Activated T-helper 2 cell treated with anti-CD3 and anti-CD28 coated beads, Interferon-gamma antibody, Interleukin-2, Interleukin-4, amounts not matched to agents 10 μg/mL and 5 μg/mL and 100 μg/mL, durations not matched to agents 14 hours and 24 hours and 36 hours (primary cell): ENCODE measurements at places on chromosomes 6 and 20. TPM values are rescaled to one million over a fixed set of nuclear protein-coding genes. Genes with fewer than 3 reads are reported as not detected.

DNA sequence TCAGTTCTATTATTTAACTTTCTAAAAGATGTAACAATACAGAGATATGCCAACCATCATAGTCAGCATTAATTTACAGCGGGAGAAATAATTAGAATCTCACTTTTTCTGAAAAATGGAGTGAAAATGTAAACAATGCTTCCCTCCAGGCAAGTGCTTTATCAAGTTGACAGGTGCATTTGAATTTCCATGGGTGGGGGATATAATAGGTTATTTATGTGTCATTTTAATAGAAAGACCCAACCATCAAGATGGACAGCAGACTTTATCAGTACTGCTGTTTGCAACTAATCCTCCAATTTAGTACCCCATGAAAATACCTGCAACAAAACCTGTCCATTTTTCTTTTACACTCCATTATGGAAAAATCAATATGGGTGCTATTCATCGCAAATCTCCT lies 780.1 kb downstream of the TFAP2A start:
- DNase-seq = no peak

DNA sequence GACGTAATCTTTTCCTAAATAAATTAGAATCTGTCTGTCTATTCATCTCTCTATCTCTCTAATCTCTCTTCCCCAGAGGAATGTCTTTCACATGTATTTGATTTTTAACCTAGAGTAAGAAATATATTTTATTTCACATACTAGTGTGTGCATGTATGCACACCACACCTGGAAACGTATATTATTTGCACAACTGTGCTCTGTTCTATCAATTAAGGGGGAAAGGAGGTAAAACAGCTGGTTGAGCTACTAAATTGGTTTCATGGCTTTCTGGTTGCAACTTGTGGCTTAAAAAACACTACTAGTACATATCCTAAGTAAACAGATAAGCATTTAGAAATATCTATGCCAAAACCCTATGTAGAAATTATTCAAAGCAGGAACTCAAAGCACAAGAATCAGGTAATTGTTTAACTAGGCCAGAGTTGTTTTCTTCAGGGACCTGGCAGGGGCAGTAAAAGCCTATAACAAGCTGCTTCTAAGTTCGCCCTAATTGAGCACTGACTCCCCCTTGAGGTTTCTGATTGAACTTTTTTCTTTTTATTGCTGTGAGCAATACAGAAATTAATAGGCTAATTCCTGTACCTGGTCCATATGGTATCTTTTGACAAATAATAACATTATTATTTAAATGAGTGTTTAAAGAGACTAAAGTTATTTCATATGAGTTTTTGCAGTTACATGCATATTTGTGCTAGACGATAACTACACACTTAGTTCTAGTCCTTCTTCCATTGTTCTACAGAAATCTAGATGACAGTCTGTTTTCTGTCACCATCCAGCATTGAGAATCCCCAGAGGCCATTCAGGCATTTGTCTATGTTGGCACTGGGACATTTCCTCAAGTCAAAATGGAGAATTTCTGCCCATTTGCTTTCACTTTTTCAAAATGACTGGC lies 88.6 kb downstream of the MCHR2 start:
- DNase-seq = no peak

HSPA12B gene
- total RNA-seq = 0.05 TPM in 1 of 2 replicates, not detected in the other

DNA sequence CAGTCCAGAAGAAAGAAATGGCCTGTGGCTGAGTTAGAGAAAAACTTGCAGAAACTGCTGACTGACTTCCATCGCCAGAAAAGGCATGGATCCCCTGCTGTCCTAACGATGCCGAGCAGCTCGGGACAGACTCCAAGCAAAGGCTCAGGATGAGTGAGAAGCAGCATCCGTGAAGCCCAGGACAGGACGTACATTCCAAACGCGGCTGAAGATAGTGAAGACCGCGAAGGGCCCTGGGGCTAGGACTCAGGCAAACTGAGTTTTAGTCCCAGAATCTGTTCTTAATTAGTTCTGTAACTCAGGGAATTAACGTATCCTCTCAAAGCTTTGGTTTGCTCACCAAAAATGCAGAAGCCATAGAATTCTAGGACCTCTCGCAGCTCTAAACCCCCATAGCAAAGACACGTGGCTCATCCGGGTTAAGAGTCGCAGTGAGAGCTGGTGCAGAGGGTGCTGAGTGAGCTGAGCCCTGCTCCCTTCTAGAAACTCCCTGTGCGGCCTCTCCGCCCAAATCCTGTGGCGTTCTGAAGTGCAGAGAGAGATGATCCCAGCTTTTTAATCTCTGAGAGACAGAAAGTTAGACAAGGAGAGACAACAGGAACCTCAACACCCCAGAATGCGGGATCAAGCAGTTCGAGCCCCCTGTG lies 132.9 kb upstream of the THBS2 start:
- no peak for DNase-seq

- DNase-seq = no peak
Measured at GRCh38 chr20:8082989-8083388, 49.1 kb upstream of the PLCB1 start.

GRCh38 chr20:47770935-47771334 lies 14.3 kb downstream of the SULF2 start:
- no peak for DNase-seq

DNA sequence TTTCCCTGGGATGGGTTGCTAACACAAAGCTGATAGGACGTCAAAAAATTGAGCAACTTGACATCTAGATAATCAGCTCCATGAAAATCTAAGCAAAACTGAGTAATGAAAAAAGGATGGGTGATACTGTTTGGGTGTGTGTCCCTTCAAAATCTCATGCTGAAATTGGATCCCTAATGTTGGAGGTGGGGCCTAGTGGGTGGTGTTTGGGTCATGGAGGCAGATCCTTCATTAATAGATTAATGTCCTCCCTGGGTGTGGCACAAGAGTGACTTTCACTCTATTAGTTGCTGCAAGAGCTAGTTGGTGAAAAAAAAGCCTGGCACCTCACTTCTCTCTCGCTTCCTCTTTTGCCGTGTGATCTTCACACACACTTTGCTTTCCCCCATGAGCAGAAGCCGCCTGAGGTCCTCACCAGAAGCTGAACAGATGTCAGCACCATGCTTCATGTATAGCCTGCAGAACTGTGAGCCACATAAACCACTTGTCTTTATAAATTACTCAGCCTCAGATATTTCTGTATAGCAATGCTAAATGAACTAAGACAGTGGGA lies 160.9 kb downstream of the FRK start:
- DNase-seq = no peak

- no peak for DNase-seq
Measured at GRCh38 chr6:132607544-132608233, 16.4 kb downstream of the TAAR2 start.

DNA sequence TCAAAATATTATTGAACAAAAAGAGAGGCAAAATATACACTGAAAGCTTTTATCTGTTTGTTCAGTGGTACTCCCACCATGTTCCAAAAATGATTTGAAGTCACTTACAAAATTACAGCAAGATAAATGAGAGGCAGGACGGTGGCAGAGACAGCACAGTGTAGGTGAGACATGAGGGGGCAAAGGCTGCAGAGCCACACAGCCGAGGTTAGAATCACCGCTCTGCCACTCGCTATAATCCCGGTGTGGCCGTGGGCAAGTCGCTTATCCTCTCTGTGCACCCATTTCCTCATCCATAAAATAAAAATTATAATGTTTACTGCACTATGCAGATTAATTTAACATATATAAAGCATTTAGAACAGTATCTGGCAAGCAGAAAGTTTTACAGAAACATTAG lies 140.1 kb upstream of the BEND6 start:
- no peak for DNase-seq

- DNase-seq = no peak
Measured at GRCh38 chr20:33516882-33517281, 27.0 kb downstream of the CBFA2T2 start.

DNA sequence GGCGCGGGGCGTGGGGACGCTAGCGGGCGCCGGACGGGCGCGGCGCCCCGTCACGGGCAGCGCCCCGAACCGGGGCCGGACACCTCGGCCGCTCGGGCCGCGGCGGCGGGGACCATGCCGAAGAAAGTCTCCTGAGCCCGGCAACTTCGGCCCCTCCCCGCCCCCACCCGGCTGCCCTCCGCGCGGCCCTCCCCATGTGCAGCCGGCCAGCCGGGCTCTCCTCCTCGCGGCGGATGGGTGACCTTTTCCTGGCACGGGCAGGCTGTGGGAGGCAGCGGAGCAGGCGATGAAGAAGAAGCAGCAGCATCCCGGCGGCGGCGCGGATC lies 278 bp downstream of the UST start:
- DNase-seq = no peak

DNA sequence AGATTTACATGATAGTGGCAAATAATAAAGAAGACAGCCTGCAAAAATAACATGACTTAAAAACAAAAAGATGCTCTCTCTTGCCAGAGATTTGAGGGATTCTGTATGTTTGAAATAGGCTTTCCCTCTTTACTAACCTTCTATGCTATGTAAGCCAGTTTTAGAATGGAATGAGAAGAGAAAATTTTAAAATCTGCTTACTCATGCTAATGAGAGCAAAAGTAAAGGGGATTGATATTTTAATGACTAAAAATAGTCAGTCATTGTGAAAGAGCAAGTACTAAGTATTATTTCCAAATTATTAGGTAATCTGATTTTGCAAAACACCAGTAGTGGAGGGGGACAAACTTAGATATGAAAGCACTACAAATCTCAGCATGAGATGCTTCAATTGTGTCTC lies 563.3 kb upstream of the ADGRB3 start:
- DNase-seq = no peak

GMPR gene
- total RNA-seq = 1.0 and 1.1 TPM in 2 replicates

C20orf144 gene
- total RNA-seq = 0.27 and 0.28 TPM in 2 replicates

DNA sequence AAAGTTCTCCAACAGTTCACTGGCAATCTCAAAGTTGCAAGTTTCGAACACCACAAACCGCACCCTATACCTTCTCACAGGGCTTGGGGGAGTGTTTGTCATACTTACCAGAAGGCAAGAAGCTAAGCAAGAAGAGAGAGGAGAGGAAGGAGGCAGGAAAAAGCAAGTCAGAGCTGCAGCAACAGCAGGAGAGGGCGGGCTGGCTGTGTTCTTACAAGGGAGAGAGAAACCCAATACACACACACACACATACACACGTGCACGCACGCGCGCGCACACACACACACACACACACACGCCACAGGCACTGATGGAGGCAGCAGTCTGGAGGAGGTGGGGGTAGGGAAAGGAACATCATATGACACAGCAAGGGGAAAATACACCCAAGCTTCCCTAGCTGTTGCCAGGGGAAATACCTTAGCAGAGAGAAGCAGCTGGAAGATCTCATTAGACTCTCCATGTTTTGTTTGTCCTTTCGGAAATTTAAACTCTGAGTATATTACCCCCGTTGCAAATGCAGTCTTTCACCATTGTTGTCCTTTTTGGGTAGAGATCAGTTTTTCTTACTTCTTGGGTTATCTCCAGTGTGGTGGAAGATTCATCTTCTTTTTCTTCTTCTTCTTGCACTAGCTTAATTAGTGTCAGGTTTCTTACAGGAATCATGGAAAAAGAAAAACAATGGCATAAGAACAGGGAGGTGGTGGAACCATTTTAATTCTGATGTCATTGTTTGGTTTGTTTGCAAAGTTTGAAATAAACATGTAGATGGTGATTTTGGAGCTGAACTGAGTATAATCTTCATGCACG lies at the start of gene TXLNB:
TSS of gene TXLNB (minus strand) at position 186 of the 807 bp plus-strand sequence. CDS start 3,099 bp downstream, outside the sequence.
- peak; percentile 81 for DNase-seq

PLEKHG1 gene
- total RNA-seq = 1.6 and 1.8 TPM in 2 replicates

DNA sequence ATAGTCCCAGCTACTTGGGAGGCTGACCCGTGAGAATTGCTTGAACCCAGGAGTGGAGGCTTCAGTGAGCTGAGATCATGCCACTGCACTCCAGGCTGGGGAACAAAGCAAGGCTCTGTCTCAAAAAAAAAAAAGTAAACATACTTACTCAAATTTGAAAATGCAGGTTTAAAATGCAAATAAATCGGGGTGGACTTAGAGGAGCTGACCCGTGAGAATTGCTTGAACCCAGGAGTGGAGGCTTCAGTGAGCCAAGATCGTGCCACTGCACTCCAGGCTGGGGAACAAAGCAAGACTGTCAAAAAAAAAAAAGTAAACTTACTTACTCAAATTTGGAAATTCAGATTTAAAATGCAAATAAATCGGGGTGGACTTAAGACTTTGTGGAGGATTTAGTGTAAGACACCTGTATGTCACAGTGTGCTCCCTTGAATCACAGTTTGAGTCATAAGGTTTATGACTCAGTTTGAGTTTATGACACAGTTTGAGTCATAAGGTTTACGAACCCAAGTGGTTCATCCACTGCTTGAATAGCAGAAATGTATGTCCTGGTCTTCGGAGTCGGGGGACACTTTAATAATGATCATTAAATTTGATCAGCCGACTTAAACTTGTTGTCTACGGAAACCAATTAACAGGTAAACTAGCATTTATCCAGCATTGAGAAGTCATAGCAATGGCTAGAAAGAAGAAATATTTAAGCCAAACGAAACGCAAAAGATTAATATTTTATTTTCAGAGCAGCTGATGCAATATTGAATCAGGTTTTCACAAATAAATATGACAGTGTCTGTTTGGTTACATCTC lies 6.8 kb upstream of the MRPS10 start:
- no peak for DNase-seq

DNA sequence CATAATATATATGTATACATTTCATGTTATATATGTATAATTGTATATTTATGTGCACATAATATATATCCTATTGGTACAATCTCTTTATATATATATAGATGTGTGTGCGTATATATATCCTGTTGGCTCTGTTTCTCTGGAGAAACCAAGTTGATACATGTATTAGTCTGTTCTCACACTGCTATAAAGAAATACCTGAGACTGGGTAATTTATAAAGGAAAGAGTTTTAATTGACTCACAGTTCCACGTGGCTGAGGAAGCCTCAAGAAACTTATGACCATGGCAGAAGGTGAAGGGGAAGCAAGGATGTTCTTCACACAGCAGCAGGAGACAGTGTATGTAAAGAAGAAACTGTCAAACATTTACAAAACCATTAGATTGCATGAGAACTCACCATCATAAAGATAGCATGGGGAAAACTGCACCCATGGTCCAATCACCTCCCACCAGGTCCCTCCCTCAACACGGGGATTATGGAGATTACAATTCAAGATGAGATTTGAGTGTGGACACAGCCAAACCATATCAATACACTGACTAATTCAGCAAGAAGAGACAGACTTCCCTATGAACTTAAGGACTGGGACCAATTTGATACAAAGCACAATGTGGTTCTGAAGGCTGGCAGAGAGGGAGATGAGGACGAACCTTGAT lies 14.0 kb downstream of the CST3 start:
- DNase-seq = no peak

- DNase-seq = no peak
Measured at GRCh38 chr6:170434117-170434820, 118.8 kb downstream of the PSMB1 start.

GRCh38 chr6:41859356-41859755 lies 35.8 kb downstream of the USP49 start:
- no peak for DNase-seq

DNA sequence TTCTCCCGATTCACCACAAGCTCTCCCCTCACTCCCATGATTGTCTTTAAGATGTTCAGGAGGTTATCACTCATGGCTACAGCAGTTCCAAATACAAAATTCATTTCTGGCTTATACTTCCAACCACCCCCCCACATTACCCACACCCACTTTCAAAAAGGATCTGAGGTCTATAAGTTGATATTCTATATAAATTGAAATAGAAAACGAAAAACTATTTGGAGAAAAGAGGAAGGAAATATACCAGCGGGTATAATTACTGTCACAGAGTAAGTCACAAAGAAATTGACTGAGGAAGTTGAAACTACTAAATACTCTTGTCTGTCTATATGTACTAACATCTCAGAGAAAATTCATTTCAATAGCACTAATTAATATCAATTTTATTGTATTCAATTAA lies 112.7 kb upstream of the TNFAIP3 start:
- no peak for DNase-seq
